Fibroblast of lung (primary cell): ENCODE measurements at places on chromosomes 13 and 19.

- no peak for DNase-seq
These were observed 58.4 kb upstream of the UQCRFS1 start for GRCh38 chr19:29271341-29271740.

GRCh38 chr13:37277007-37277406, 171.5 kb upstream of the CSNK1A1L start:
- no peak for DNase-seq

DNA sequence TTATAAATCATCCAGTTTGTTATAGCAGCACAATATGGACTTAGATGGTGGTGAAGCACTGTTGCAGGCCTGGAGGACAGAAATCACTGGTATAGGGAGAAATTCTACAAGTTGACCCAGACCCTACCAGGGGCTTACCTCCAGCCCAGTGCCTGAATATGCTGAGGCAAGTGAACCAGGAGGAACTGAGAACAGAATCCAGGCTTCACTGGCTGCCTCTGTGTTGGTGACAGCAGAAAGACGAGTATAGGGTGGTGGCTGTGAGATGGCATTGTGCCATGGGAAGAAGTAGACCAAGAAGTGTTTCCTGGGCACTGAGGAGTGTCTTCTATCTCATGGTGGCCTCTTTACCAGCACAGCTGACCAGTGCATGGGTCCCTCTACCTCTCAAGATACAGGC, 15.9 kb upstream of the EID2 start:
- no peak for DNase-seq

DNA sequence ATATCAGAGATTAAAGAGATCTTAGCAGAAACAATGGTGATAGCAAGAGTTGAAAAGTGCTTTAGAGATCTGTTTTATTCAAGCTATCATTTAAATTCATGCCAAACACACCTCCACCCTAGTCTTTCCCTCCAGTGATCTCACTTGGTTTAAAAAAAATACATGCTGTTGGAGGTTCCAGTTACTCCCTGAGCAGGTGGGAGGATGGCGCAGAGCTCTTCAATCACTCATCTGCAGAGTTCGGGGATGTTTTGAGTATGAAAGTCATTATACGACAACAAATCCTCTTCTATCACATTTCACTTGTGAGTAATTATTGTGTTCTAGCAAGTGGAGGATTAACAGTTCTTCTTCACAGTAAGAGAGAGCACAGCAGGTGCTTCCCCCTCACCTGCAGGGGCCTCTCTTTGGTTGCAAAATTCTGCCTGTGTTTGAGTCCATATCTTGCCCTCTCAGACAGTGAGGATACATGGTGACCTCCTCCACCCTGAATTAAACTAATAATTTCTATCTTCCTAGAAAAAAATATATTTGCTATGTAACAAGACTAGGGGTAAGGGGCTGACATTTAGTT, 376.7 kb downstream of the LIG4 start:
- no peak for DNase-seq

- no peak for DNase-seq
These were observed 372.9 kb downstream of the MTUS2 start for GRCh38 chr13:29193083-29193482.

DNA sequence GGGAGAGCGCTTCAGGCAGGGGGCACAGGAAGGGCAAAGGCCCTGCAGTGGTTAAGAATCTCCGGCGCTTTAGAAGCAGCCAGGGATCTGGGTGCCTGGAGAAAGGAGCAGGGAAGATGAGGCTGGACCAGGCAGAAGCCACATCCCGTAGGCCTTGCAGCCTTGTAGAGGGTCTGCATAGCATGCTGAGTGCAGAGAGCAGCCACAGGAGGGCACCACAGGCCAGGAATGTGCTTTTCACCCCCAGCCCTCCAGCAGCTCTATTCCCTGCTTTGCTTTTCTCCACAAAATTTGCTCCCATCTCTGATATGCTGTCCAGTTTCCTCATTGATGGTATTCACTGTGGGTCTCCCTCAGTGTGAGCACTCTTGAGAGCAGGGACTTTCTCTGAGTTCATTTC, 5.7 kb downstream of the WDR62 start:
- peak; percentile 59 for DNase-seq

DNA sequence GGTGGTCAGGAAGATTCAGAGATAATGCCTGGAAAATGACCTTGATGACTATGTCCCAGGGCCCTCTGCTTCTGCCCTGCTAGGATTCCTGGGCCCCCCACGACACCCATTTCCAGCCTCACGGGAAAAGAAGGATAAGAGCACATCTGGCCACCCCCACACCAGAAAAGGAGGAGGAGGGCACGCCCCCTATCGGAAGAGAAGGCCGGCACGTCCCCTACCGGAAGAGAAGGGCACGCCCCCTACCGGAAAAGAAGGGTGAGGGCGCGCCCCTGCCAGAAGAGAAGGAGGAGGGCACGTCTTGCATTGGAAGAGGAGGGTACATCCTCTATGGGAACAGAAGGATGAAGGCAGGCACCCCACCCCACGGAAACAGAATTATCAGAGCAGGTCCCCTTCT, 84.3 kb downstream of the IER2 start:
- peak; percentile 9 for DNase-seq

- no peak for DNase-seq
These were observed 22.0 kb upstream of the UBAC2 start for GRCh38 chr13:99178636-99179035.

GRCh38 chr19:4304538-4305256, at the start of gene FSD1:
Gene FSD1, plus strand, starts transcription at chr19:4304598. Its CDS starts 149 bp downstream, at chr19:4304747.
- DNase-seq, result peak; percentile 42

DNA sequence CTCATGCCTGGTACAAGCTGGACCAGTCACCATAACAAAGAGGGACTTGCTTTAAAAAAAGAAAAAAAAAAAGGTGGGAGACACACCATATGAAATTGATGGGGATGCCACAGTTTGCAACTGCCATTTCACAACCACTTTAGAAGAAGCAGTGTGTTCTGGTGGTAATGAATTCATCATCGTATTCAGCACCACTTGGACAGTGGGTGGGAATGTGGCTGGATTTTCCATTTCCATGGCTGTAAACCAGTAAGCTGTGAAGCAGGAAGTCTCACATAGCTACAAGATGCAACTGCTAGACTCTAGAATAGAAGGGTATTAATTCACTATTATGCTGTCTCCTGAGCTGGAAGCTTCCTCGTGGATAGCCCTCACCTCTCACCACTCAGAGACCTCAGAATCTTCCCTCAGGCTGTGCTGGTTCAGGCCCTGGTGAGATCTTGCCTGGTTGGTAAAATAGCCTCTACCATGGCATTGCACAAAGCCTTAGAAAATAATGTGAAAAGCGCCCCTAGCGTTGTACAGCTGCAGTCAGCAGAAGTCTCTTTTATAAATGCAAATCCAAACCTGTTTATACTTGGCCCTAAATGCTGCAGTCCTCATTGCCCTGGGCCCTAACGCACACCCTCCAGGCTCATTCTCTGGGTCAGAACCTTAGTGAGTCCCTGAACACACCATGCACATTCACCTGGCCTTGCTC, 150.7 kb downstream of the KCTD15 start:
- DNase-seq, result no peak

- no peak for DNase-seq
These were observed 436.4 kb downstream of the RFC3 start for GRCh38 chr13:34254366-34254765.

GRCh38 chr19:44847144-44848035, 1.3 kb downstream of the NECTIN2 start:
- peak; percentile 61 for DNase-seq

GRCh38 chr13:52738719-52739467, 727 bp downstream of the CNMD start:
- DNase-seq, result no peak

DNA sequence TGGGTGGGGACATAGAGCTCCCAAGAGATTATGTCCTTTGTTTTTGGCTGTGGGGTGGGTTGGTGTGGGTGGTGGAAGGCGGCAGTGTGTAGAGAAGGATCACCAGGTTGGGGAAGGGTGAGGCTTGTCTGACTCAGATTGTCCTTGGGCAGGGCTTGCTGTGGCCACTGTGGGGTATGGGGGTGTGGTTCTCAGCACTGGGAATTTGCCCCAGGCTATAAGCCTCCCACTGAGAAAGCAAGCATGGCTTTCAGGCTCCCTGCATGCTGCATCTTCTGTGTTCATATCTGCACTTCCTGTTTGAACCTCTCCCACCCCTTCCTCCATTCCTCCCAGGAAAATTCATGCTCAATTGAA, 34.9 kb downstream of the DNAJC15 start:
- peak; percentile 69 for DNase-seq

DNA sequence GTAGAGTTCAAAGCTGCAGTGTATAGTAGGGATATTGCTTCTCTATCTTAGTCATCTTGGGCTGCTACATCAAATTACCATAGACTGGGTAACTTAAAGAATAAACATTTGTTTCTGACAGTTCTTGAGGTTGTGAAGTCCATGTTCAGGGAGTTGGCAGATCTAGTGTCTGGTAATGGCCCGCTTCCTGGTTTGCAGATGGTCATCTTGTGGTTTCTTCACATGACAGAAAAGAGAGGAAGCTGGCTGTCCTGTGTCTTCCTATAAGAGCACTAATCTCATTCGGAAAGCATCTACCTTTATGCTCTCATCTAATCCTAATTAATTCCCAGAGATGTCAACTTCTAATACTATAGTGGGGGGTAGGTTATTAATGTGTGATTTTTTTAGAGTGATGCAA, 6.2 kb downstream of the ZNF763 start:
- DNase-seq, result no peak

- DNase-seq, result no peak
These were observed 360.3 kb upstream of the ZNF507 start for GRCh38 chr19:31985001-31985605.

DNA sequence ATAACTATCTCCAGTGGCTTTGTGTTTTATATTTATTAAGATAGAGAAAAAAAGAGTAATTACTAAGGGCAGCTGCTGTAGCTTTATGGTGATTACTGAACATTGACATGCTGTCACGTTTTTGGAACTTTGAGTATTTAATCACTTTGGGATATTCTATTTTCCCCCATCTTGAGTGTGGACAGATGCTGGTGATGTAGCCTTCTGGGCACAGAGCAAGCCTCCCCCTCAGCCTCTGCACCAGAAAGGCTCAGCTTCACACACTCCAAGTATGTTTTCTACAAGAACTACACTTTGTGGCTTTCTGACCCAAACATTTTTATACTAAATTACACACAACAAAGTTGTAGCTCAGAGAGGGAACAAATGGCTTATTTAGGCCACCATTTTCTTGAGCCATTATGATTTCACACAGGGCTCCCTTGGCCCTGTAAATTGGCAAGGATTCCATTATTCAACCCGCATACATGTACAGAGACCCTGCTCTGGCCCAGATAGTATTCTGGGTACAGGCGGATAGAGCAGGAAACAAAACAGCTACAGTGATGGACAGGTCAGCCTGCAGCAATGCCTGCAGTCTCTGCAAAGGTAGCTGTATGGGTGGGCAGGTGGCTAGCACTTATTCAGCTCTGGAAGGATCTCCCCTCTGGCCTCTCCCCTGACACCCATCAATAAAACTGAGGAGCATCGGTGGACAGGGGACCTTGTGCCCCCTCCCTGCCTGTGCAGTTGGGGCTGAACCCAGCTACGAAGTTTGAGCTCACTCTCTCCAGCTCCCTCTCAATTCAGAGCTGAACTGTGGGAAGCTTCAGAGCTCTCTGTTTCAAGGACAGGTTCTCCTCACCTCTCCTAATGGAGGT, 1.3 kb downstream of the ALOX5AP start:
- DNase-seq, result no peak

- DNase-seq, result no peak
These were observed 94.3 kb downstream of the FAM216B start for GRCh38 chr13:42875475-42876269.

DNA sequence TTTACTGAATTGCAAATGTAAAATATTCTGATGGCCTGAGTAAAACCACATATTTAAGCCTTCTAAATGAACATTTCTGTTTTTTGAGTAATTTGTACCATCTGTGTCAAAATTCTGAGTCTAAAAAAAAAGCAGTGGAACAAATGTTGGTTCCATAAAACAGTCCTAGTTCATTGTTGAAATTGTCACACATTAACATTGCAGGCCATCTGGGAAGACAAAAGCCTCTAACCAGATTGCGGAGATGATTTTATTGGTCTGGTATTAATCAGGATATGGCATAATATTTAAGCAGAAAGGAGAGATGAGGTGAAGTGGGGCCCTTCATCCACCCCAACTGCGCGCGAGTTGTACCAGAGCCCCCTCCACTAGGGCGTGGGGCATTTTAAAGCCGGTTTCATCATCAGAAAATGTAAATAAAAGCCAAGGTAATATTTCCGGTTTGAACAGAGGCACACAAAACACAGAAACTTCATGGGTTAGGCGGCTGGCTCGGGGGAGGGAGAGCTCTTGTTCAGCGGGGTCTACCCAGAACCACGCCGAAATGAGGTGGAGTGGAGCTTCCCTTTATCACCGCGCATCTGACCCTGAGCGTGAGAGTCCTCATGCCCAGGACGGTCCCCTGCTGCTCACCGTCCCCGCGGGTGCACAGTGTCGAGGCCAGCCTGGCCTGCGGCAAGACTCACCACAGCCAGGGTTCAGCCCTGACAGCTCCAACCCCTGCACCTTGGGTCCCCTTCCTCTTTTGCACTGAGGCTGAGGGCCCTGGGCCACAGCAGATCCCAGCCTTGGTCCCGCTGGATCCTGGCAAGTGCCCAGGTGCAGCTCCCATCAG, 169.2 kb downstream of the URI1 start:
- DNase-seq, result no peak

DNA sequence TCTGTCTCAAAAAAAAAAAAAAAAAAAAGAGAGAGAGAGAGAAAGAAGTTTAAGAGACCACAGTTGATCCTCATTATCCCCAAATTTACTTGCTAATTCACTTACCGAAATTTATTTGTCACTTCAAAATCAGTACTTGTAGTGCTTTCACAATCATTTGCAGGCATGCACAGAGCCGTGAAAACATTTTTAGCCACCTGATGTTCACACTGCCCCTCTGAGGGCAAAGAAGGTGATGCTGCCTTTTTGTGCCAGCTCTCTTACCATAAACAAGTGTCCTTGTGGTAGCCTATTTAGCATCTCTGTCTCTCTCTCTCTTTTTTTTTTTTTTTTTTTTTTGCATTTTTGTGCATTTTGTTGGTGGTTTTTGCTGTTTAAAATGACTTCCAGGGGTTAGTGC, 24.1 kb upstream of the CASP14 start:
- DNase-seq, result no peak

DNA sequence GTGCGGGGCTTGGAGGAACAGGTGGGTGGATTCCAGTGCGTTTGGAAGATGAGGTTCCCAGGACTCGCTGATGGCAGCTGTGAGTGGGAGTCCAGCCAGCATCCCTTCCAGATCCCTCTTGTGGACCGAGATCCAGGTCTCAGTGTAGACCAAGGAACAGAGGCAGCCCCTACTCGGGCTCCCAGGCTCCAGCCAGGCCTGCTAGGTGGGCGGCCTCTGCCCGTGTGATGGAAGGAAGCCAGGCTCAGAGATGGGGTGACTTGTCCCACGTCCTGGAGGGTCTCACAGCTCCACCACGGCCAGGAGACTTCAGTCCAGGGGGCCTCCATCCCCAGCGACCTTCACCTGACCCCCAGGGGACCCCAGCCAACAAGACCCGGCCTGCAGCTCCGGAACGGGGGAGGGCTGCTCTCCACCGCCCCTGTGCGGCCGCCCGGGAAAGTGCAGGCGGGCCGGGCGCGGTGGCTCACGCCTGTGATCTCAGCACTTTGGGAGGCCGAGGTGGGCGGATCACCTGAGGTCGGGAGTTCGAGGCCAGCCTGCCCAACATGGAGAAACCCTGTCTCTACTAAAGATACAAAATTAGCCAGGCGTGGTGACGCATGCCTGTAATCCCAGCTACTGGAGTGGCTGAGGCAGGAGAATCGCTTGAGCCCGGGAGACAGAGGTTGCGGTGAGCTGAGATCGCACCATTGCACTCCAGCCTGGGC, 729 bp upstream of the MADCAM1 start:
- DNase-seq, result peak; percentile 36
